ENCODE measurements at places on chromosomes 4 and X. TPM values are rescaled to one million over a fixed set of nuclear protein-coding genes. Genes with fewer than 3 reads are reported as not detected.

DNA sequence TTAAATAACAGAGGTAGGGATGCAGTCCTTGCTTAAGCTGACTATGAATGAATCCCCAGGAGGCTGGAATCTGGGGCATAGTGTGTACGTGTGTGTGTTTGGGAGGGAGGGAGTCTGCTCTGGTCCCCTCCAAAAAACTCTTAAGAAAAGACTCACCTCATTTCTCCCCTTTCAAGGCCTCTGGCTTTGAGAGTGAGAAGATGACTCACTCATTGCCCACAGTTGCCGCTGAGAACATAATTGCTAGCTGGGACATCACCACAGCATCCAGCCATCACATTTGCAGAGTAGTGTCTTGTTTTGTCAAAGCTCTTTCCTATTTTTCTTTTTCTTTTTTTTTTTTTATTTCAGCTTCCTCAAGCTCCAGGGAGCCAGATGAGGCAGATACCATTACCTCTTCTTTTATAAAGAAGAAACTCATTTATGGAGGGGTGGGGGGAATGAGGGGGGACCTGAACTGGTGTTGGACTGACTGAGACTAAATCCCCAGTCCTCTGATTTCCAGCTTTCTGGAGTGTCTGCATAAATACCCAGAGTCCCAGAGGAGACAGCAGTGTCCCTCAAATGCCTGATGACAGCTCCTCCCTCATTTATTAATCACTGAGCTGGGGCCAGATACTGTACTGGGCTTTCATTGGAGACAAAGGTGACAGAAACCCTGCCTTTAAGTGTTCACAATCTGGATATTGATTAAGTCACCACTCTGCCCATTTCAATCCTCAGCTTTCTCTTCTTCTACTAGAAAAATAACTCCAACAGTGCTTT, 61.9 kb upstream of the LAS1L start:
- DNase-seq: no peak

DNA sequence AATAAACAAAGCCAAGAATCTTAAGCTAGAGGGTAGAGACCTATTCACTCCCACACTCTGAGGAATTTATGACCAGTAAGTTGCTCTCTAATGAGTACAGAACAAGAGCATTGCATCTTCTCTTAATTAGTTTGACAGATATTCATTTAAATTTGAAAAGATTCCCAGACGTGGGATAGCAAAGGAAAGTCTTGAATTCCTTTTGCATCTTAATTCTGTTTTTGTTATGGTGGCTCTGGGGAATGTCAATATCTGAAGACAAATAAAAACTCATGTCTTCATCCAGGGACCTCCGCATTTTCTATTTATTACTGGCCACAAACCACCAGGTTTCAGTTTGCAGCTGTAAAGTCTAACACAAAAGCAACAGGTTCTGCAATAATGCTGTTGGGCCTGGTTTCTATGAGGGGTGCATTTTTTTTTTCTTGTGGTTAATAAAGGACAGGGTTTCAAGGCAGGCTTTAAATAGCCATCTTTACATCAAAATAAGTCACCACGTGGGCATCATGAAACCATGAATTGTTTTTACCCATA, 172.3 kb downstream of the SHROOM3 start:
- DNase-seq: no peak

DNA sequence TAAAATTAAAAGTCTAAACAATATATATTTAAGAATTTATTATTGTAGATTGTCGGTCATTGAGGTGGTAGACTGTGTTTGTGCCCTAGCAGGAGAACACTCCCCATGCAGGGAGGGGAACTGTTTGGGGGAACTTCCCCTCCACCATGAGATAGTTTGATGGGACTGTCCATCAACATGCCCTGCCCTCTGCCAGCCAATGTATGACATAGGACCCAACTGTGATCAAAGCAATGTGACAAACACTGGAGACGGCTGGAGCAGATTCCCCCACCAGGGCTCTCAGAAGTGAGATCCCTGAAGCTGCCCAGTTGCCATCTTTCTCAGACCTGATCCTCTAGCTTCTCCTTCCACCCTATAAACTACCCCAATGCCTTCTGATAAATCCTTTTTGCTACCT, 44.9 kb downstream of the SH3KBP1 start:
- no peak for DNase-seq

- no peak for DNase-seq
These were observed 413 bp downstream of the PDK3 start for GRCh38 chrX:24465532-24465865.

DNA sequence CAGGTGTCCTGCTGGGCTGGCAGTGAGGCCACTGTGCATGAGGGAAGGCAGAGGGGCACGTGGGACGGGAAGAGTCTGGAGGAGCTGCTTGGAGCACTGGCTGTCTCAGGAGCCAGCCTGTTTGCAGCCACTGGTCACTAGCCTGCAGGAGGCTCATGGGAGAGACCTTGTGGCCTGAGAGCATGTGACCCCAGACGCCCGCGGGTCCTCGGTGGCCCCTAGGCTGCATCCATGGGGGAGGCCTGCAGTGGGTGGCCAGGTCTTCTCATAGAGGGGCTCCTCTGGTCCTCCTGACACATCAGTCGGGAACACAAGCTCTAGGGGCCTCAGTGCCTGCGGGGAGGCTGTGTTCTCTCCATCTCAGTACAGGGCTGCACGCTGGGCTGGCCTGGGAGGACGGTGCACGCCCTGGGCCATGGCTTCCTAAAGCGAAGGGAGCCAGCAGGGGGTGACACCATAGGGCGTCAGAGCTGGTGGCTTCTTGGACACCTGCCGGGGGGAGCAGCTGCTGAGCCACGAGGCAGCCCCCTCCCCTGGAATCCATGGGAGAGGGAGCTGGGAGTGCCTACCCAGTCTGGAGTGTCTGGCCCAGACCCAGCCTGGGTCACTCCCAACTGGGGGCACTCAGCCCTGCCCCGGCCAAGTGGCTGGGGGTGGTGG, 12.3 kb downstream of the NAT8L start:
- peak; percentile 34 for DNase-seq

Gene ARSJ
- 5.5 TPM for polyA plus RNA-seq
